T-helper 17 cell (primary cell): ENCODE measurements at places on chromosomes 2 and 18.

DNA sequence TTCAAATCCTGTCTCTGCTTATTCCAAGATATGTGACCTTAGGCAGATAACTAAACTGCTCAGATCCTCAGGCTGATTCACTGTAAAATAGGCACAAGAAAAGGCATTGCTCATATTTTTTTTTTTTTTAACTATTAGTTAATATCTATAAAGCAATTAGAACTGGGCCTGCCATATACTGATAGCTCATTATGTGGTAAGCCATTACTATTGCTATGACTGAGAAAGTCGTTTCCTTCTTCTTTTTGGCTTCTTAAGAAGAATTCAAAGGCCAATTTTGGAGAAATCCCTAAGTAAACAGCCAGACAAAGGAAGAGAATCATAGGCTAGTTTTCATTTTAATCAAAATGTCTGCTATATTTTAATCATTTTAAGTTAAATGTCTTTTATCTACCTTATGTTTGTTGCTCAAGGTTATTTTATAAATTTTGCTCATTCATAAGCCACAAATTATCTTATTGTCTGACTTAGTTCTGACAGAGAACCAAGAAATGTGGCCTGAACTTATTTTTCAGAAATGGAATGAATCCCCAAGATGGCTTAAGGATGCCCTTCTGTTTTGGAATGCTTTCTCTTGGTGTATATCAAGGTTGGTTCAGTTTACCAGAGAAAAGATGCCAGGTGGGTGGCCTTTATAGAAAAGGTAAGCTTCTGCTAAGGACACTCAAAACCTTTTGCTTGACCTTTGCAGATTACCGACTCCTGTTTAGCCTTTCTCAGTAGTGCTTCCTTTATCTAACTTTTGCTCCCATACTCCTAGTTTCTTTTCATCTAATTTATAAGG lies 21.3 kb upstream of the VRK2 start:
- no peak for DNase-seq

- no peak for DNase-seq
Measured at GRCh38 chr2:241612156-241613016, 24.6 kb downstream of the THAP4 start.

DNA sequence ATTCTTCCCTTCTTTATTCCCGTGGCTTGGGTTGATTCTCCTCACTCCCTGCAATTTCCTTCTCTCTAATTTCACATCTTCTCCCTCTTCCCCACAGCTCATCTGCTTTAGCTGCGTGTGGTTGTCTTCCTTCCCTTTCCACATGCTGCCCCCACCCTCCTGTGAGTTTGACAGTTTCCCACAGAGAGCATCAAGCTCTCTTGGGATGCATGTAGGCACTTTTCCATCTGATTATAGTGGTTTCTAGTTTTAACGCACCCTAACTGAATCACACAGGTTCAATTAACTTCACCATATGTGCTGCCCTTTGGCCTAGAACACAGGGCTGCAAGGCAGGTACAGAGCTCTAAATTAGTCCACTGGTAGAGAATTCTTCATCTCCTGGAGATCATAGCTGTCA lies 110.5 kb downstream of the TACR1 start:
- no peak for DNase-seq

GRCh38 chr2:73295751-73296400 lies 2.5 kb upstream of the EGR4 start:
- DNase-seq = no peak

DNA sequence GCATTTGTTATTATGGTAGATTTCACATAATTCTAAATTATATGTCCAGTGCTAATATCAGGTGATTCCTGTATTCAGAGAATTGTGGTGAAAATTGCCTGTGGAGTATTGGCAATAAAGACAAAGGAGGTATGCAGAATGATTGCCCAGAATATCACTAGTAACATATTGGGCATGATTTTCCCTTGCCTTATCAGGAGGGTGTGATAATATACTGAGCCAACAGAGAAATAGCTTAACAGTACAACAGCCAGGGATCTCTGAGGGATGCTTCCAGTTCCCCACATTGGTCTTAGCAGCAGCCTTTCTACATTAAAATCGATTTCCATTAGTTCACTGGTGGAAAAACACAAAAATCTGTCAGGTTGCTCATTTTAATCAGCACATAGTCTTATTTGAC lies 122.9 kb upstream of the COL3A1 start:
- no peak for DNase-seq

DNA sequence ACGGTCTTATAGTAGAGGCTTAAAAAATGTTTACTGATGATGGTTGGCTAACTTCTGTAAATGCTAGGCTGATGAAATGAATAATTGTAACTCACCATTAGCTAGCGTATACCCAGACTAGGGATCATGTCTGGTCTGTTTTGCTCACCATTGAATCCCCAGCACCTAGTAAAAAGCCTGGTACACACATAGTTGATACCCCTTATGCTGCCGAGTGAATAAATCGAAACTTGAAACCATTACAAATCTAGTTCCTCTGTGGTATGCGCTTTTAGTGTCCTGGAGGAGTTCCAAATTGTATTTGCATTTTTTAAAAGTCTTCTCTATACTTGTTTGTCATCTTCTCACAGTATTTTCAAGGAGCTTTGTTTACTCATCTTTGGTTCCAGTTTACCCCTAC lies 1.3 kb downstream of the TAF1B start:
- DNase-seq = no peak

GRCh38 chr18:38557006-38557405 lies 991.4 kb upstream of the CELF4 start:
- no peak for DNase-seq

DNA sequence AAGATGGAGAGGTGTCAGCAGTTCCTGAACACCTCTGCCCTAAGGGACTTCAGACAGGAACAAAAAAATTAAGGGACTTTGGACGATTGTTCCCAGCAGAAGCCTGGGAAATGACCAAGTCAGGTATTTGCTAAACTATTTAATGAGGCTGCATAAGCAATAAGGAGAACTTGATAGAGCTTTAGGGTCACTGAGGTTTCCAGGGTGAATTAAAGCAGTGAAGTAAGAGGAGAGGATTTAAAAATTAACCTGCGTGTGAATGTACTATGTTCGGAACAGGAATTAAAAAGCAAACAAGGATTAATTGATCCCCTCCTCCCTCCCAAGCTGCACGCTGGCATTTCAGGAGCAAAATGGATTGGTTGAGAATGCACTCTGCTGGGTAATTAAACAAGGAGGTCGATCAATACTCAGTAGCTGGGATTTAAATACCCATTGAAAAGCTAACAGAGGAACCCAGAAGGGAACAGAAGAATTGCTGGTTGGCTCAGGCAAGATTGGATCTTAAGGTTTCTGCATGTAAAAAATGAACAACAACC lies 157.2 kb downstream of the RNF152 start:
- no peak for DNase-seq

GRCh38 chr2:236872981-236873380 lies 212.7 kb upstream of the COPS8 start:
- no peak for DNase-seq

- no peak for DNase-seq
Measured at GRCh38 chr2:68234405-68234804, 17.9 kb downstream of the PPP3R1 start.

DNA sequence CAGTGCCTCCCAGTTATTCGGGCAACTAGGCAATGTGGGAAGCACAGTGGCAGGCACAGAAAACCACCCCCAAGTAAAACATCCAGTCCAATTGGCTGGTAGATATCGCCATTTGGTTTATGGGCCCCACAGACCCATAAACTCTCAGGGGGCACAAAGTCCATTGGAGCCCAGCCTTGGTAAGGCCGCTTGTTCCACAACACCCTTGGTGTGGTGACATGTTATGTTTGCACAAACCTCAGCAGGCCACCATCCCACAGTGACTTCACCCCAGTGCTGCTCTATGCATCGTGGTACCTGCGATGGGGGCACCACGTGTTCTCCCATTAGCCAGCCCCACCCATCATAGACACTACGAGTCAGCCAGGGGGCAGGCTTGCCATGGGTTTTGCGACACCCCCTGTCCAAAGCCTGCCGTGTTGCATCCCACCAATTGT lies 18.5 kb downstream of the PHOSPHO2 start:
- DNase-seq = no peak

GRCh38 chr2:120861191-120861575 lies 125.5 kb downstream of the GLI2 start:
- DNase-seq = no peak

DNA sequence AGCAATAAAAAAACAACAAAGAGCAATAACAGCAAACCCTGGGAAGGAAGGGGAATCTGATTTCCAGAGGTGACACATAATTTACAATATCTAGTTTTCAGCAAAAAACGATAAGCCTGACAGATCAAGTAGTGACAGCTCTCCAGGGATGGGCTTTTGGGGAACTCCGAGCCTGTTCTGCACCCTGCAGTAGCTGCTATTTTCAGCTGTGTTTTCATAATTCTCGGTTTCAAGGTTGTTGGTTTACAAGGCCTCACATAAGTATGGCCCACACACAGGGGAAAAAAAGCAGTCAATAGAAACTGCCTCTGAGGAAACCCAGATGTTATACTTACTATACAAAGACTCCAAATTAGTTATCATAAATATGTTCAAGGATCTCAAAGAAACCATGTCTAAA lies 67.7 kb upstream of the CTLA4 start:
- DNase-seq = no peak

DNA sequence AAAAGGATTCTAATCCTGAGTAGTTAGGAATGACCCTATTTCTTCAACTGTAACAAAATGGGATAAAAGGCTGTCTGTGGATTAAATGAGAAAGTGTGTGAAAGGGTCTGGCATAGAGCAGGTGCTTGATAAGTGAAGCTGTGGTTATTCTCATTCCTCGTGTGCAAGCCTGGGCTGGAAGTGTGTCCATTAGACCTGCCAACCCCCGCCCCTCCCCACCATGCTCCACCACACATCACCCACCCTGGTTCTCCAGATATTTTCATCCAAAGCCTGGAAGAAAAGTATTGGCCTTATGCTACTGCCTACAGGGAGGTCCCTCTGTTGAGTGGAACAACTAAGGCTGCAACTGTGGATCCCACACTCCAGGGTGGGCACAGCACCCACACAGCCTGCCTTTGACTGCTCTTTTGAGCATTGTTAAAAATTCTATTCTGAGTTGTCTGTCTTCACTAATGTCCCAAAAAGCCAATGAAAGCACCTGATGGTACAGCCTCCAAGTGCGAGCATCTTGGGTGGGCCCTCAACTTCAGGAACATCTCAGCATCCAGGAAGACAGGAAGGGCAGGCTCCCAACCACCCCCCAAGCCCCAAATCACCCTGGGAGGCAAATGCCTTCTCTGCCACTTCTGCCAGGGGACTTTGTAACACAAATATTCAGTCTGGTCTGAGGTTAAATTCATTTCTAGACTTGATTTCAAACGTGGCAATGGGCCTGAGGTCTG lies 102.8 kb upstream of the PPP1CB start:
- no peak for DNase-seq

GRCh38 chr2:157302492-157303099 lies 23.0 kb downstream of the ERMN start:
- no peak for DNase-seq

DNA sequence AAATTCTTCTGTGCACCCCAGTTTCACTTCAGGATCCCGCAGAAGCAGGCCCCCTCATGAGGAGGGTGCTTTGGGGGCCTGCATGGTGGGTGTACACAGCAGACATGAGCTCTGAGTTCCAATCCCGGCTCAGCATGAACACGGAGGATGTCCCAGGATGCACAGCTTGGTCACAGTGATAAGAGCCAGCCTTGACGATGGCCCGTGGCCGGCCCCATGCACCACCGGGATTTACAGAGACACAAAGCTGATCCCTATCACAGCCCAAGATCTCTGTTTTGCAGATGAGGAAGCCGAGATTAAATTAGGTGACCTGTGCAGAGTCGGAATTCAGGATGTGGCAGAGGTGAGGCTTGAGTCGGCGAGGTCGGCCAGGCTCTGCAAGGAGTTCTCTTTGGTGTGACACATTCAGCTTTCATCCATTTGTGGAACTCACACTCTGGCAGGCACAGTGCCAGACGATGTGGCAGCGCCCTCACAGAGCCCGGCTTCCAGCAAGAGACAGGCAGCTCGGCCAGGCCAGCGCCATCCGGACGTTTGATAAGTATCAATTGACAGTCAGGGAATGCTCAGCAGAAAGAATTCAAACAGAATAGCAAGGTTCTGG lies 456.3 kb upstream of the MYT1L start:
- no peak for DNase-seq

GRCh38 chr2:128622955-128623620 lies 304.4 kb upstream of the HS6ST1 start:
- DNase-seq = no peak

DNA sequence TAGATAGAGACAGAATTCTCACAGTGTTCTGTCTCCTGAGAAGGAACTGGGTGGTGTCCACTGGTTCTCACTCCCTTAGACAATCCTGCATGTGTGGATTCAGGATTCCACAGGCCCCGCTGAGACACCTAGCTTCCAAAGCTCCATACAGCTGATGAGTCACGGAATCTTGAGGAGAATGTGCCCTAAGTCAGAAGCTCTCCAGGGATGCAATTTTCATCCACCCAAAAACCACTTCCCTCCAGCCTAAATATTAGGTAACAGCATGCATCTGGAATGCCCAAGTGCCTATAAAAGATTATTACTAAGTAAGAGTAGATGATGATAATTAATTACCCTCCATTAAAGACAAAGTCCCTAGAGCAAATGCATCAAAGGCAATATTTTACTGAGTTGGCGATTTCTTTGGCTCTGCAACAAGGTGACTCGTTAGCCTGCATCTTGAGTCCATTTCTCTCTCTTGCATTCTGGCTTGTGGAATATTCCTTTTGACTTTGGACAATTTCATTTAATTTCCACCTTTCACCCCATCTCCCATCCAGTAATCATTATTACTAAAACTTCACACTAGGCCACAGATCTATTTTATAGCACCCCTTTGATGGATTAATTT lies 475.1 kb downstream of the TNS1 start:
- DNase-seq = no peak

DNA sequence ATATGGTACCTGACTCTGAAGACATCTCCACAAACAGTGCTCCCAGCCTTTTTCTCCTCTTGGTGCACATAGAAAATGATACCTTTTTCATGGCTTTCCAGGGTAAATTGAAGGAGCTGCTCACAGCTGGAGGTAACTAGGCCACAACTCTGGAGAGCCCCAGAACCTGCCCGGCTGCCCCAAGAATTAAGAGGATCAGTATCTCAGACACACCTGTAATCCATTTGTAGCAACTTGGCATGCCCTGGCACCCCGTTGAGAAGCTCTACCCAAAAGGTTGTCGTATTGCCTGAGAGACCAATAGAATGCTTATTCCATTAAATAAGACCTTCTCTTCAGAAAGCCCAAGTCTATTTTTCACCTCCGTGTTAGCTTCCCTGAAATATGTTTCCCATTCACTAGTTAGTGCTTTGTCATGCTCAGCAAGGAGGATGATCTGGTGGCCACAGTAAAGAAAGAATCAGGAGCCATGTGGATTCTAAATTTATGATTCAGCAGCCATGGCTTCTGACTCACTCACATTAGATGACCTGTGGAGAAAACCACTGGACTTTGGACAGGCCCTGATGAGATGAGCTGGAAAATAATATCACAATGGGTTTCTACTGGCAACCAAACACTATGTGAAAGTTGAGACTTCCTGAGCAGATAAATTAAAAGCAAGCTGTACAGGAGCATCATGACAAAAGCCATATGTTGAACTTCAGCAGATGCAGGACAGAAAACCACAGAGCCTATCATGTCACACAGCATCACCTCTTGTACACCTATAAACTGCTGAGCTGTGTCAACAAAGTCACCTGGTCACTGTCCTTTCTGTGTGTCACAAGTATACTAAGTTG lies 253.3 kb upstream of the OSR1 start:
- DNase-seq = no peak

GRCh38 chr2:3662239-3662638 lies 4.2 kb downstream of the ALLC start:
- DNase-seq = no peak

GRCh38 chr2:215380699-215381098 lies 55.2 kb downstream of the FN1 start:
- no peak for DNase-seq

GRCh38 chr2:240595381-240596079 lies 9.0 kb downstream of the CAPN10 start:
- DNase-seq = no peak
